ENCODE measurements at places on chromosomes 12 and 14. TPM values are rescaled to one million over a fixed set of nuclear protein-coding genes. Genes with fewer than 3 reads are reported as not detected.

Gene ZNF641
- total RNA-seq = 18.5 TPM

Gene C12orf50
- not detected for total RNA-seq

Gene BTBD6
- total RNA-seq = 35.3 TPM

Gene DYRK2
- total RNA-seq = 28.9 TPM

Gene SRRM4
- not detected for total RNA-seq

Gene MEG3
- total RNA-seq = not detected

Gene BIN2
- total RNA-seq = not detected
